Fibroblast of skin of left quadriceps (primary cell): ENCODE measurements at places on chromosomes 7 and 10.

DNA sequence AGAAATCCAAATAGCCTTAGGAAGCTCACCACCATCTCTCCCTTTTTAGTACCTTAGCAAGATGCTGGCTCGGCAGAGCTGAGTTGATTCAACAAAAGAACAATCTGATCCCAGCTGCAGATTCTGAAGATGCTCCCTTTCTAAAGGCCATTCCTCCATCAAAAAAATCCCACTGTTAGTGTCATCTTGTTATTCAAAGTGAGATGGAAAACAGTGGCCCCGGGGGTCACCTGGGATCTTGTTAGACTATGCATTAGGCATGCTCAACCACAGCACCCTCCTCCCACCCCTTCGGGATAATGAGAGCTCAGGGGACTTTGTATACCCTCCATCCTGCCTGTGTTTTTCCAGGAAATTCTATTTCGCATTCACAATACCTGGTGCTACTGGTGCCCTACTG is 2.4 kb downstream of the NCAPG2 start:
- DNase-seq: no peak

DNA sequence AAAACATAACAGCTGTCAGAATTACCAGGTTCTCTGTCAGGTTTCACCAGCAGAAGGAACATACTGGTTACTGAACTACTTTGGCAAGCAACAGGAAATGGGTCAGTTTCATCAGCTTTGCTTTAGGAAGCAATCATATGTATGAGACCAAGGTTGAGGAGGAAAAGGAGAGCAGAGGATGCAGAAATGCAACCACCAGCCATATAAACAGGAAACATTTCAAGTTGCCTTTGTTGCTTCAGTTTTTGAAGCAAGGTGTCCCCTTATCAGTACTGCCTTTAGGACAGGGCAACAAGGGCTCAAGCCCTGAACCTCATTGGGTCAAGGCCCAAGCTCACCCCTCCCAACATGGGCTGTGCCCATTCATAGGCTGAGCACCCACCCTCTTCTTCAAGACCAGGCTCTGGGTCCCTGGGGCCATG is 10.2 kb downstream of the HIPK2 start:
- no peak for DNase-seq

GRCh38 chr10:86681047-86681446 is 12.7 kb downstream of the LDB3 start:
- no peak for DNase-seq

- no peak for DNase-seq
Observed at GRCh38 chr7:12578930-12579640, 8.6 kb downstream of the SCIN start.

DNA sequence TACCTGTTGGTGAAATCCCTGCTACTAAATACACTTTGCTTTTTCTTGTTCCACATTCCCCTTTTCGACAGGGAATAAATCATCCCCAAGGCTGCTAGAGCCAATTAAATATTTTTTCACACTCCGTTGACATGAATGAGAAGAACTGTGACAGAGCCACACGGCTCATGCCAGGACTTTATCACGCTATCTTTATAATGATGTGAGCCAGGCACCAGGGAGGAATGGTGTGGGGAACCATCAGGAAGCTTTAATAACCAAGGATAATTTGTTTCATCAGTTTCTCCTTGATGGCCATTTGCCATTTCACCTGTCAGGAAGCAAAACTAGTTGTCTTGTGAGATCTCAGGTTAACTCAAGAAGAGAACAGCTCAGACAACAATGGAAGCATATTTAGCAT is 193.0 kb upstream of the C7orf33 start:
- DNase-seq: no peak

- peak; percentile 83 for DNase-seq
Observed at GRCh38 chr7:114107522-114107921, 188.7 kb upstream of the PPP1R3A start.

DNA sequence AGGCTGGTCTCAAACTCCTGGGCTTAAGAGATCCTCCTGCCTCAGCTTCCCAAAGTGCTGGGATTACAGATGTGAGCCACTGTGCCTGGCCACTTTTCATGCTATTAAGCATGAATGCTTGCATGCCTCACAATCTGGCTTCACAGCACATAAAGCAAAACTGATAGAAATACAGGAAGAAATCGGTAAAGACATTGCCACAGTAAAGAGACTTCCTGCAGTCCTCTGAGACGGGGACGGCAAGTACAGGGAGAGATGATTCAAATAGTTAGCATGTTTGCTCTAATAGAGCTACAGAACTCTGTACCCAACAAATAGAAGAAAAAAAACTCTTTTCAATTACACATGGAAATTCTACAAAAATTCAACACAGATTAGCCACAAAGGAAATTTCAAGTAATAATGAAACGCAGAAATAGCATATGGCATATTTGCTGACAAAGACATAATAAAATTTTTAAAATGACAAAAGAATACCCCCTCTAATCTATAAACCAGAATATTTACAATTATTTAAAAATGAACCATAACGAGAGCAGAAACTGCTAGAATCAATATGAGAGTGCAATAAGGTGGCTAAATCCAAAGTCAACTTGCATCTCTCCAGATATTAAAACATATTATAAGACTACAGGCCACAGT is 32.3 kb downstream of the CARD11 start:
- no peak for DNase-seq

- DNase-seq: no peak
Observed at GRCh38 chr10:123301077-123301857, 147.1 kb downstream of the BUB3 start.

DNA sequence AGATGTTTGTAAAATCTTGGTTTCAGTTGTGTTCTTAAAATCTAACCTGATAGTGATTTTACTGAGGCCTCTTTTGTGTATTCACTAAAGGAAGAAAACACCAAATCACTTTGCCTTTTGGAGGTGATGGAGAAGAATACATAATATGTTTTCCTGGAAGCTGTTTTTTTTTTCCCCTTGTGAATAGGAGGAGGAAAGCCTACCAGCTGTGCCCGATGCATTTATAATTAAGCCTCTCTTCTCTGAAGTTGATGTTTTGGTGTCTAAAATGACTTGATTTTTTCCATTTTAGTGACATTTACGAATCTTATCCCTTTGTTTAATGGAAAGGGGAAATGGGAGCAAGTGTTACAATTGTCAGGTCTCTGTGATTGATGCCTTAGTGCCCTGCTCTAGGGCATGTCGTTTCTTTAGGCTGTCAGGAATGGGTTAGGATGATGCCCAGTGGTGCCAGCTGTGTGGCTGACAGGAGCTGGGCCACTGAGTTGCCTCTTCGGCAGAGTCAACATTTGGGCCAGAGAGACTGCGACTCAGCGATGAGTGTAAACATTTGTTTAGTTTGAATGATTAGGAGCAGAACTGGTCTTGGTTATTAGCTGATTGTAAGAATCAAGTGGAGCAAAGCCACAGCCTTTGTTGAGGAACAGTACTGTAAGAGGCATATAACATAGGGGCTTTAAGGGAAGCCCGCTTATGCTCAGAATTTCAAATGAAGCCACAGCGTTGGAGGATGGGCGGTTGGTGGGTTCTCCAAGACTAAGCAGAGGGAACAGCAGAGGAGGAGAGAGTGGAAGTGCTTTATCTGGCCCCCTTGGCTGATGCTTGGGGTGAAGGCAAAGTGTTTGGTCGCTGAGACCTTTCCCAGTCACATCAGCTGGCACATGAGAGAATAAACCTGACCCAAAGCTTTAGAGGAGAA is 81.6 kb downstream of the CDK14 start:
- DNase-seq: no peak

DNA sequence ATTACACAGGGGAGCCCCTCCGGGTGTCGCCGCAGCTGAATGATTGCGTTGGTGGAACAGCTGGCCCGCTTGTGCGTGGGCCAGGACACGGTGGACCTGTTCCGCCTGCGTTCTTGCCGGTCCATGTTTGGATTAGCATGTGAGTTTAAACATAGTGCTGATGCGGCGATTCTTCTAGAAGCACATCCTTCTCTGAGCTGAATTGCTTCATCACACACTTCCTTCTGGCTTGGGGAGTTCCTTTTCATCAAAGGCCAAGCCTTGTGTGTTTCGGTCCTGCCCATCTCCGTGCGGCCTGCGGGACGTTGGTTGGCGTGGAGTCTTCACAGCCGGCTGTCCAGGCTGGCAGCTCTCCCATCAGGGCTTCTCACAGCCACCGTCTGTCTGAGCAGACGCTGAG is 45.5 kb upstream of the SLC29A4 start:
- DNase-seq: no peak

DNA sequence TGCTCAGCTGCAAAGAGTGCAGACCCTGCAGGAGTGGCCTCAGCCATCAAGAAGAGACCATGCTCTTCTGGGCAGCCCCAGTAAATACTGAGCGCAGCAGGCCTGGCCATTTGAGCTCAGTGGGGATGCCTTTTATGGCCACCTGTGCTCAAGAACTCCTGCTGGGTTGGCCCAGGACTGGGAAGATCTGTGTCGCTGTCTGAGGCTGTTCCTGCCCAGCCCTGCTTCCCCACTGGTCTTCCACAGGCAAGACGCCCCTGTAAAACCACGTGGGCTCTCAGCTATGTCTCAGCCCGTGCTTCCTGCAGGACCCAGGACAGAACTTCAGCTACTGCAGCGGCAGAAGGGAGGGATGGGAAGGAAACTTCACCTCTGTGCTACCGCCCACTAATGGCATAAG is 10.5 kb upstream of the PPIF start:
- DNase-seq: no peak

DNA sequence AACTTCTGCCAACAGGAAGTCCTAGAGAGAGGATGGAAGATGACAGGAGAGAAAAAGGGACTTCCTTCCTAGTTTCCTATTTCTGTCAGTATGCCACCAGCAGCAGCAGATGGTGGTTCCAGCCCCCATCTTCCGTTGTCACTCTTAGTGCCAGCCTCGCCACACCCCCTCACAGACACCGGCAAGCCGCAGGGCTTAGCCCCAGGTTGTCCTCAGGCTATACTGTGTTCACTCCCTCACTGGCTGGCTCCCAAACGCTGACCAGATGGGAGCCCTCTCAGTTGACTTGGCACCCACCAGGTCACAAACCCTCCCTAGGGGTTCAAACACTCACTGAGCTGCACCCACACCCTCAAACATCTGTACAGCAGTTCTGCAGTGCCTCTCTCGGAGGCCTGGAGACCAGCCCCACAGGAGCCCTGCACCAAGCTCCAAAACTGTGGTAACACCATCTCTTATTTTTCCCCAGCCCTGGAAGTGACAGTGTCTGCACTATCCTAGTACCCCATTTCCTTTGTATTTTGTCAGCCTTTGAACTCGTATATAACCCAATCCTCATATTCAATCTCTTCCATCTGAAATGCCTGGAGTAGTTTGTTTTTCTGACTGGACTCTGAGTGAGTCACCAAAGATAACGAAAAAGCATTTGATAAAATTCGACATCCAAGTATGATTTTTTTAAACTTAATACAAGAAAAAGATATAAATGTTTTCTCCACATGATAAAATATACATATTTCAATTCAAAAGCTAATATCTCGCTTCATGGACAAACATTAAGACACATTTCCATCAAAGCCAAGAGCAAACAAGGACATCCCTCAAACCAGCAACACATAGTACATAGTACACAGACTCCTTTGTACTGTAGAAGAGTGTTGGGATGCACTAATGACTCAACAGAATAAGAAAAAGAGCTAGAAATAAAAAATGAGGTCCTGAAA is 34.5 kb downstream of the SMURF1 start:
- DNase-seq: no peak

GRCh38 chr7:107394831-107395230 is 75.0 kb upstream of the GPR22 start:
- no peak for DNase-seq

- DNase-seq: no peak
Observed at GRCh38 chr10:7275761-7276440, 134.9 kb downstream of the SFMBT2 start.

GRCh38 chr10:5697342-5697741 is 12.7 kb downstream of the TASOR2 start:
- DNase-seq: no peak

GRCh38 chr10:71598621-71599055 is 120.9 kb downstream of the C10orf105 start:
- no peak for DNase-seq

DNA sequence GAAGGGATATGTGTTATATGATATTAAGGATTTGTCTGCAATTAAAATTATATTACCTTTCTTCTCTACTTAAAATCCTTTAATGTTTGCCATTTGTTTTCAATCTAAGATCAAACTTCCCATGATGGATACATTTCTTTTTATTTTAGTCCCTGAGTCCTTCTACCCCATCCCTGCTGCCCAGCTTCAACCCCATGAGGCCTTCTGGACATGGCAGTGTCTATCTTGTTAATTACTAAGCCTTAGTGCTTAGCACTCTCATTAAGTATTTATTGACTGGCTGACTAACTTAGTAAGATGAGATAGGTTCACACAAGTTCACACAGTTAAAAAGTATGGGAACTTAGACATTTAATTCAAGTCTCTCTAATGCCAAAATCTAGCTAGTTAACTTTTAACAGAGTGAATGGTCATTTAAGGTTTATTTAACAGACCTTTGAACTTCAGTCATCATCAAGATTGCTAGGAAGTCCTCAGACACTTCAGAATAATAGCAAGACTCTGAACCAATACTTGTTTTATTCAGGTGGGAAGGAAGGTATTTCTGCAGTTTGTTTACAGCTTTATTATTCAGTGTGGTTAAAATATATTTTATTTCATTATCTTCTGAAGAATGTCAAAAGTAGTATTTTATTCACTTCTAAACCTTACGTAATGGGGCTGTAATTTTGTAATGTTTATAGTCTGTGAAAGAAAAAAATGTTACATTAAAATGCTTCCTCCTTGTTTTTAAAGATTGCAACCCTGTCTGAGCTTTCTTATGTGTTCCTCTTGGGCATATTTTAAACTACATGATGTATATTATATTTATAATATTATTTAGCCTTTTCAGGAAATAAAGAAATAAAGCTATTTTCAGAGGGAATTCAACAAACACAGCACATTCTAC is 848.9 kb downstream of the REEP3 start:
- DNase-seq: no peak

DNA sequence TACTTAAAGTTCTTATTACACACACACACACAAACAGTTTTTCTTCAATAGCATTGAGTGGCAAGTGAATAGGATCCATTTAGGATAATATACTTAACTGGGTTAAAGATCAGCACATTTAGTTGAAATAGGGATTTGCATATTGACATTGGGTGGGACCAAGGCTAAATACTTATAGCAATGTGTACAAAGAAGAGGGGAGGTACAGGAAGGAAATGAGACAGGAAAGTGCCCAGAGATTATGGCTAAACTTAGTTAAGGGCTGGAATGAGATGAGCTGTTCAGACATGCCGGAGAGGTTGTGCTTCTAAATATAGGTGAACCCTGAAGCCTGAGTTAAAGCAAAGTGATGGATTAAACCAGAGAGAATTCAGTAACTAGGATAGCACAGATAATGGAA is 95.1 kb downstream of the LSMEM1 start:
- DNase-seq: no peak

DNA sequence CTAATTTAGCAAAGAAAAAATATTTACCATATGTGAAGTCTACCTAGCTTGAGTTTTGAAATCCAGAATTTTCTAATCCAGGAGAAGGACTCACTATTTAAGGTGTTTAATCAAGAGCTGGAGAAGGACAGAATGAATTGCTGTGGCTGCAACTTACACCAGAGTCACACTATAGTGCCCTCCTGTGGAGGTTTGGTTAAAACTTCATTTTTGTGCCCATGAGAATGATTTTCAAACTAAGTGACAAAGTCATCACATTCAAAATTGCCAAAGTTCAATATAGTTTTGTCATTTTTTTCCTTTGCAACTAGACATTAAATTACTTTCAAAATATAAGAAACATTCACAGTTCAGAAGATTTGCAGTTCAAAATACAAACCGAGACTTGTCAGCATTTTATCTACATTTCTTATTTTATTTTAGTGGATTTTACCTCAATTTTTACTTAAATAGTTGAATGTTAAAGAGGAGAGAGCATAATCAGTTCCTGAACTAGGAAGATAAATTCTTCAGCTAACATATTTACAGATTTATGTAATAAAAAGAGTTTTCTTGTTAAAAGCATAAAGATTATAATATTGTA is 70.7 kb downstream of the CABCOCO1 start:
- no peak for DNase-seq
